ENCODE measurements at places on chromosomes 7 and 10.

GRCh38 chr7:29017713-29018112 lies 59.6 kb upstream of the TRIL start:
- no peak for DNase-seq

DNA sequence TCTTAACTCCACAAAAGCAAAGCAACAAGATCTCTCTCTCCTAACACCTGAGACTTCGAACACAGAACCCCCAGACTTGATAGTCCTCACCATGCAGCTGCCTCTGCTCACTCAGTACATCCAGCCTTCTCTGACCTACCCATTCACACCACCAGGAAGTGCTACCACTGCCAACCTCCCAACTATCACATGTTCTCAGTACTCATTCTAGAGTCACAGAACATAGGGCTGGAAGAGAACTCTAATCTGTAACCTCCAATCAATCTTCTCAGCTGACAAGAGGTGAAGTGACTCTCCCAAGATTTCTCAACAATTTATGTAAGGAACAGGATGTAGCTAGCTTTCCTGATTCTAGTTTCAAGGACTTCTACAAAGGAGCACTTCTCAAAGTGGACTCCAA lies 3.8 kb downstream of the NUDCD3 start:
- DNase-seq = no peak

GRCh38 chr10:15344256-15344875 lies 26.7 kb downstream of the FAM171A1 start:
- DNase-seq = no peak

- no peak for DNase-seq
These were observed 175.0 kb upstream of the NPY start for GRCh38 chr7:24108906-24109376.

DNA sequence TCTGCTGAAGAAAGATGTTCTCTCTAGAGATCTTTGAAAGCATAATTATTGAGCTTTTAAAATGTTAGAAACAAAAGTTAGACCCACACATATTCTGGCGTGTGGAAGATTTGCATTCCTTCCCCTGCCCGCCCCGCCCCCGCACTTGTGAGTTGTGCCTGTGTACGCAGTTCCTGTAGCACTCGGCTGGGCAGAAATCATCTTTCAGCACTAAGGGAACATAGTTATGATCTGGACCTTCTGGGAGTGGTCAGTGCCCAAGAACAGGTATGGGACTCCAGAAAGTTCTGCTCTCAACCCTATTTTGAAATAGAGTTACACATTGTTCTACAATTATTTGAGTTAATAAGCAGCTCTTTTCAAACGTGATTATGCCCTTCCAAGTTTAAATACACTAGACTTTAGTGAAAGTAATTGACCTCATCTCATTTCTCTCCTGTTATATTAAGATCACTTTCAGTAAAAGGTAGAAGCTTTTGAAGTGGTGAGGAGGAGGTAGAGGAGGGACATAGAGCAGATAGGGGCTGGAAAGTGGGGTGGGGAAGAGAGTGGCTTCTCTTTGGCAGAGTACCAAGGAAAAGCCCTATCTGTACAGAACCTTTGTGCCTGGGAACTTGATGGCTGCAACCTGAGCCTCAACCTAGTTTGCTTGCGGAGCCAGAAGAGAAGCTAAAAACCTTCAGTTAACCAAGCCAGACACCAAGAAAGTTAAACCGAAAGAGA lies 5.7 kb downstream of the BLVRA start:
- DNase-seq = no peak

- DNase-seq = no peak
These were observed 227.7 kb upstream of the SEMA3E start for GRCh38 chr7:83876593-83876992.

- DNase-seq = no peak
These were observed 3.3 kb downstream of the EGR2 start for GRCh38 chr10:62812672-62813439.

DNA sequence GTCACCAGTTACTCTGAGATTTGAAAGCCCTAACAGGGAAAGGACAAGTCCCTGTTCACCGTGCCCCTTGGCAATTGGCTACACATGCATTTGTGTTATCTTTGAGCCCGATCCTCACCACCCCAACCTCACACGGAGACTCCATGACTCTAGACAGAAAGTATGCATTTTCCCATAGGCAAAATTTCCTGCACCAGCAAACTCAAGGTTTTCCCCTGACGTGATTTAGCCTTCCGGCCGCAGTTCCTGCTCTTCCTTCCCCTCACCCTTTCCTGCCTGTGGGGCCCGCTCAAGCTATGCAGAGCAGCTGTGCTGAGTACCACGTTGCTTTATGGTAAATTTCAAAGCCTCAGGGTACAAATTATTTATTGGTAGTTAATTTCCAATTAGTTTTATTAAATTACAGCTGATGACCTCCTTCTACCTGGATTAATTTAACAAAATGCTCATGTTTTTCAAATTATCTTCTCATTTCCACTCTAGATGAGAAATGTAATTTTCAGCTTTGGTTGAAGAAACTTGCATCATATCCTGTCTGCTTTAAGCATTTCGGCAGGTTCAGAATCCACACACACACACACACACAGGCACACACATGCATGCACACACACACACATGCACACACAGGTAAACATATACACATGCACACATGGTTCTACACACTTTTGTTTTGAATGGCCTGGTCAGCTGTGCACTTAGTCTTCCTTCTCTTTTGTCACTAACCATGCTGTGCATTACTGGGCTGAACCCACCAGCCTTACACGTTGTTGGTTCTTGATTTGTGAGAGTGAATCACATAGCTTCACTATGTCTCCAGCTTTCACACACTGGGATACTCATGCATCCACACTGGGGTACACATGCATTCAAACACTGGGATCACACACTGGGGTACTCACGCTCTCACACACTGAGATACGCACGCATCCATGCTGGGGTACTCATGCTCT lies 283.1 kb upstream of the PITRM1 start:
- no peak for DNase-seq

- DNase-seq = no peak
These were observed 29.2 kb upstream of the AP5Z1 start for GRCh38 chr7:4745971-4746919.

DNA sequence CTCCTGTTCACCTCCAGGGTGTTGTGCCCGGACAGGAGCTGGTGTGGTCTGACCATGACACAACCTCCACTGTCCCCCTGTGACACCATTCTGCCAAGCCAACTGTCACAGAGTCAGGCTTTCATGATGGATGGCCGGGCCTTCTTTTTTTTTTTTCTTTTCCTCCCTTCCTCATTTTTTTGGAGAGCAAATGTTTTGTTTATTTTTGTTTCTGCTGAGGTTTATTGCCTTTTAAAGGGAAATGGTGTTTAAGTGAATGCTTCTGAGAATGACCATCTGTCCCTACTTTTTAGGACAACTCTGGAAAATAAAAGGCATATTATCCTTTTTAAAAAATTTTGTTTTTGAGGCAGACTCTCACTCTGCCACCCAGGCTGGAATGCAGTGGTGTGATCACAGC lies 115.1 kb upstream of the NPS start:
- DNase-seq = no peak

DNA sequence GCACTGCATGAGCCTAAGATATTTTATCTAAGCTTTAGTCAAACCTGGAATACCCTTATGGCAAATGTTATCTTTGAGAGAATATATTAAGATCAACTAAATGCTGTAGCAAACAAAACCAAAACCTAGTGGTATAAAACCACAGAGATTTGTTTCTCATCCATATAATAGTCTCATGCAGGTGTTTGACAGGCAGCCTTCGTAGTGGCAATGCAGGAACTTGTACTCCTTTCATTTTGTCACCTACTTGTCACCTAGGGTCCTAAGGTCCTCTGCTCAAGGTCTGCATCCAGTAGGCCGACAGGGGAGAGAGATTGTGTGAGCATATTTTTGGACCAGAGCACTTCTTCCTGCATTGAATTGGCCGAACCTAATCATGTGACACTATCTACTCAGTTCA lies 352.6 kb downstream of the GPR37 start:
- no peak for DNase-seq

GRCh38 chr7:149882248-149883047 lies 8.7 kb downstream of the ATP6V0E2 start:
- no peak for DNase-seq

GRCh38 chr10:96568402-96568801 lies 18.4 kb downstream of the TM9SF3 start:
- DNase-seq = no peak

Data from Jurkat, Clone E6-1 (cell line).